Natural killer cell (primary cell): ENCODE measurements at places on chromosomes 1 and 21. TPM values are rescaled to one million over a fixed set of nuclear protein-coding genes. Genes with fewer than 3 reads are reported as not detected.
A peak's percentile ranks its signal among the peaks of the same experiment; 100 is the strongest.

PLA2G2F gene
- total RNA-seq: not detected

EPHA2 gene
- total RNA-seq: 0.13 TPM

ARHGEF10L gene
- 0.70 TPM for total RNA-seq

GRCh38 chr1:66678146-66678545 is 74.1 kb upstream of the DYNLT5 start:
- DNase-seq: no peak

DNA sequence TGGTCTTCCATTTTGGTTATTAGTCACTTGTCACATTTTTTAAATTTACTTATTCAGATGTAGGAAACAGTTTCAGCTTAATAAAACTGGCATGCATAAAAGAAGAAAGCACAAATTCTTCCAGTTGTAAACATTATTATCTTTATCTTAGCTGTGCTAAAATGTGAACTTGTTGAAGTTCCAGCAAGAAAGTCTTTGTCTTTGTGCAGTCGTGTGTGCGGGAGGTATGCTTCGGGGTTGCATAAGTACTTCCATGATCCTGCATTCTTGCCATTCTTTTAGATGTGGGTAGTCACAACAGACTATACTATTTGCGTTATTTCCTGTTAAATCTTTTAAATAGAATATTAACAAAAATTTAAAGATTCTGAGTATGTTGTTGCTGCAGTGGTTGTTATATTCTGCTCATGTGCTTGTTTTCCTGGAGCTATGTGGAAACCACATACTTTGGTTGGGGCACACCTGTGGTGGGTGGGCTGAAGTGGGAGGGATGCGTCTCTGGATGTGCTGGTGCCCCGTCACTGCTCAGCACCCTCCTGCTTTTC is 49.9 kb downstream of the CBS start:
- no peak for DNase-seq

DNA sequence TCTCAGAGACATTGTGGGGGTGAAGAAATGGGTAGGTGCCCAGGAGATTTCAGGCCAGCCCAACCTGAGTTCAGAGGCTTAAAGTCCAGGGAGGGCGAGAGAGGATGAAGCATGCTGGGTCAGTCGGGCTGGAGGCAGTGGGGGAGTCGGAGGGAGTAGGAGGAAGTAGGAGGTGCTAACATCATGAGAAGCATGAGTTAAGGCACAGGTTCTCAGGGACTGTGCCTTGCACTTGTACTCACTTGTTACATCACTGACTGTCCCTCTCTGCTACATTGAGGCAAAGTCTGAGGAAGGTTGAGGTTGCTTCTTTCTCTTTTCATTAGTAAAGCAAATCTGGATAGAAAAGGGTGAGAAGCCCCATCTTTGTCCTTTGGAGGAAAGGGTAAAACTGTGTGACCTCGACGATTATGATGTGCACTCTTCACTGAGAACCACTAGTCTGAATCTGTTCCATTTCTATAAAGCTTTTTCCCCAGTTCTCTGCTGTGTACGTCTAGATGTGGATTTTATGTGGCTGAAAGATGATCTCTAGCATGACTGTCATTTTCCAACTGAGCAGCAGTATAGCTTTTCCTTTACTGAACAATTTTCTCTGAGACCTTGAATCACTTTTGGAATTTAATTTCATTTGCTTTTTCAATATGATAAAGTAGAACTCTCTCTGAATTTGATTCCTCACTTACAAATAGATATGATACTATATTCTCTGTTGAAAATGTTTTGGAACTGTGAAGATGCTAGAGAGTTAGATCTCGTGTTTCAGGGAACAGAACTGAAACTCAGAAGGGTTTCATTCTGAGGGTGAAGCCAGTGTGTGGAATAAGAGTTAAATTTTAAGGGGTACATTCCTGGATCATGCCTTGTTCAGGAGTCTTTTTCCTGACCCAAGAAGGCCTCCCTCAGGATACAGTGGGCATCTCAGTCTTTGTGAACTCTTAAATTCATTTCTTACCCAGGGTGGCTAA is 94.6 kb downstream of the FGGY start:
- no peak for DNase-seq

DNA sequence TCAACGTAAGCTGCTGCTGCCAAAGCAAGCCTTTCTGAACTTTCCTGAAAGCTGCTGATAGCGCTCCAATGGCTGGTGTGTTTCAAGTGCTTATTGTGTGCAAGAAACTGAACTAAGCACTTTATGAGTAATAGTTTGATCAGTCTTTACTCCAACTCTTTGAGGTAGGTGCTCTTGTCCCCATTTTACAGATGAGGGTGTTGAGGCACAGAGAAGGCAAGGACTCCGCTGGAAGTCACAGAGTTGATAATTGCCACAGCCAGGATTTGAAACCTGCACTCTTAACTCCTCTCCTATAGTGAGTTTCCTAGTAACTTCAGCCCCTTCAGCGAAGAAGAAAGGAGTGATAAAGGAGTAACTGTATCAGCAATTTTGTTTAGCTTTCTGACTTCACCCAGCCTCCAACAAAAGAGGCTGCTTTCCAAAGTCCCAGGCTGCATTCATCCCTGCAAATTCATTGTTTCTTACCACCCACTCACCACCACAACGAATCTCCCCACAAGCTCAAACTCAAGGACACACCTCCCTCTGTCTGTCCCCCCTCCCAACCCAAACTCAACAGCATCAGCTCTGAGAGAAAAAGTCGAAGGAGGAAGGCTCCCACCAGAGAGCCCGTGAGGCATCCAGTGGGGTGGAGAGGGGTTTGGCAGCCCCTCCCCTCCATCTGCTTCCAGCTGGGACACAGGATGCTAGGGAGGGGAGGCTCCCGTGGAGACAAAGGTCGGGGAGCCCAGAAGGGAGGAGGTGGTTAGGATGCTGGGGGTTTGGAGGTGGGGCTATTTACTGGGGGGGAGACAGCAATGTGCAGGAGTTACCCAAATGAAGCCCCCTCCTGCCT is 139.6 kb downstream of the NAV1 start:
- no peak for DNase-seq

GRCh38 chr1:116682641-116683221 is 15.2 kb upstream of the IGSF3 start:
- DNase-seq: no peak

DNA sequence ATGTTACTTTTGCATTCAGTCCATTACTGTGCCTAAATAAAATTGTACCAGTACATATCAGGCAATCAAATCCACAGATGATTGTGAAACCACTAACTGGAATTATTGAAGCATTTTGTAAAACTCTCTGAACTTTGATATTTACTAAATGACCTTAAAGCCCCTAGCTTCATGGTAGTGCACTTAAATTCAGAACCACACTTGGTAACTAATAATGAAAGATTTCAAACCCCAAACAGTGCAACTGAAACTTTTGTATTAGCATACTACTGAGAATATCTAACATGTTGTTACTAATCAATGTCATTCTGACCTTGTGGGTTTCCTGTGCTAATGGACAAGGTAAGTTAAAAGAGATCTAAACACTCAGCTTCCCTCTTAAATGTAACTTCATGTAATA is at the start of gene CFHR3:
Gene CFHR3, plus strand, starts transcription at position 238 of the 400 bp plus-strand sequence. Its CDS starts 47 bp downstream, at position 285.
- no peak for DNase-seq

DNA sequence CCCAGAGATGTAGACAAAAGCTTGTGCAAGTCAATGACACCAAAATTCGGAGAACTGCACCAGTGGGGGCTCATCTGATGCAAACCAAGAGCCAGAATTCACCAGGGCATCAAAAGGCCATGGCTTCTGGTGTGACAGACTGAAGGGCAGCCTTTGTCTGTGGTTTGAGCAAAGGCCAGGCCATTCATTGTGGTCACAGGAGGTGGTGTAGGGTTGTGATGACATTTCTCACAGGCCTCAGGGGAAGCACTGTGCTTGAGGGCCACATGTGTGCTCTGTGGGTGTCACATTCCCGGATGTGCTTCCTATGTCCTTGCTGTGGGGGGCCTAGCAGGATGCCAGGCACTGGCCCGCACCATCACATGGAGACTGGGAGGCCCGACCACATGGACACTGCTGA is 22.5 kb upstream of the KCNE1 start:
- DNase-seq: peak; percentile 6

- no peak for DNase-seq
Observed at GRCh38 chr1:206421616-206422340, 48.5 kb upstream of the IKBKE start.

- no peak for DNase-seq
Observed at GRCh38 chr1:13760340-13760739, 60.4 kb downstream of the PRDM2 start.
